ENCODE measurements at places on chromosomes 2 and 18. TPM values are rescaled to one million over a fixed set of nuclear protein-coding genes. Genes with fewer than 3 reads are reported as not detected.

GRCh38 chr2:44616667-44617155, 255.0 kb downstream of the CAMKMT start:
- no peak overlapping the region for H3K27ac ChIP-seq
- no peaks in the 10 kb centered on the region for H3K4me1 ChIP-seq
- H3K4me3 ChIP-seq, result no peak overlapping the region
- no peaks in the 10 kb centered on the region for H3K27me3 ChIP-seq

Gene CD8B2
- 0.09 TPM for total RNA-seq

GRCh38 chr2:189092936-189093335, 86.6 kb downstream of the COL5A2 start:
- peaks cover 19% of the 10 kb centered on the region for H3K4me1 ChIP-seq
- no peak for DNase-seq
- H3K27me3 ChIP-seq, result no peaks in the 10 kb centered on the region

- H3K4me1 ChIP-seq, result 0 out of 2 replicates have a peak, but pooled peaks cover 5% of the 10 kb centered on the region
- H3K27me3 ChIP-seq, result no peaks in the 10 kb centered on the region
- no peak for DNase-seq
- H3K36me3 ChIP-seq, result no peaks in the 10 kb centered on the region
Observed at GRCh38 chr2:45774688-45775244, 123.3 kb downstream of the PRKCE start.

DNA sequence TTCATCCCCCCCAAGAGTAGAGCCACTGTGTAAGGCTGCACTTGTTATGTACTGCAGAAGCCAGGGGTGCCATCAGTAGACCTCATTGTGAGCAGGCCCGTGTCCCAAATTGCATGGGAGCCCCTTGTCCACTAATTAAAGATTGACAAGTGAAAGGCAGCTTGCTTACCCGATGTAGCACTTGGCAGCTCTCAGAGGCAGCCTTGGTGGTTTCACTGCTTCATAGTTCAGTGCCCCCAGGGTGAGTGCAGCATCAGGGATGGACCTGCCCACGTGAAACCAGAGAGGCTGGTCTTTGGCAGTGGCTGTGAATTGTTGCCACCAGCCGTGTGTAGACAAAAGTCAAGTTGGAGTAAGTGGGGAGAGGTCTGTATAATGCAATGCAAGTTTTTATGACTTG, 13.3 kb downstream of the TUBB6 start:
- H3K27me3 ChIP-seq, result no peaks in the 10 kb centered on the region
- H3K4me1 ChIP-seq, result no peaks in the 10 kb centered on the region
- H3K27ac ChIP-seq, result no peak overlapping the region
- no peak overlapping the region for H3K4me3 ChIP-seq
- H3K36me3 ChIP-seq, result peaks cover 8% of the 10 kb centered on the region

DNA sequence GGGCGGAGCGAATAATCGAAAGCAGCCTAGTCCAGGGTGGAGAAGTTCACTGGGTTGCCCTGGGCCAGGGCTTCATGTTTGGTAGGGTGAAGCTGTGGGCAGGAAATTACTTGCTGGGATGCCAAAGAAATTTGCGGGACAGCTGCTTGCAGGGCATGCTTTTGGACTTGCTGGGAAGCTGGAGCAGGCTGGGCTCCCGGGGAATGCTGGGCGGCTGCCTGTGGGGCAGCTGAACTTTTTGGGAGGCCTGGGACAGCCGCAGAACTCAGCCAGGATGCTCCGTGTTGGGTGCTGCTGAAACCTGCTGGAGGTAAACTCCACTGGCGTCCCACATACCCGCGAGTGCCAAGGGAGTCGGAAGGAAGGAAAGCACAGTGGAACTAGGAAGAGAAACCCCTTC, 31.9 kb downstream of the ASB1 start:
- DNase-seq, result no peak
- H3K27ac ChIP-seq, result no peak overlapping the region
- no peak overlapping the region for H3K4me3 ChIP-seq
- H3K4me1 ChIP-seq, result no peaks in the 10 kb centered on the region

Gene NIF3L1
- 40.7 TPM for total RNA-seq

DNA sequence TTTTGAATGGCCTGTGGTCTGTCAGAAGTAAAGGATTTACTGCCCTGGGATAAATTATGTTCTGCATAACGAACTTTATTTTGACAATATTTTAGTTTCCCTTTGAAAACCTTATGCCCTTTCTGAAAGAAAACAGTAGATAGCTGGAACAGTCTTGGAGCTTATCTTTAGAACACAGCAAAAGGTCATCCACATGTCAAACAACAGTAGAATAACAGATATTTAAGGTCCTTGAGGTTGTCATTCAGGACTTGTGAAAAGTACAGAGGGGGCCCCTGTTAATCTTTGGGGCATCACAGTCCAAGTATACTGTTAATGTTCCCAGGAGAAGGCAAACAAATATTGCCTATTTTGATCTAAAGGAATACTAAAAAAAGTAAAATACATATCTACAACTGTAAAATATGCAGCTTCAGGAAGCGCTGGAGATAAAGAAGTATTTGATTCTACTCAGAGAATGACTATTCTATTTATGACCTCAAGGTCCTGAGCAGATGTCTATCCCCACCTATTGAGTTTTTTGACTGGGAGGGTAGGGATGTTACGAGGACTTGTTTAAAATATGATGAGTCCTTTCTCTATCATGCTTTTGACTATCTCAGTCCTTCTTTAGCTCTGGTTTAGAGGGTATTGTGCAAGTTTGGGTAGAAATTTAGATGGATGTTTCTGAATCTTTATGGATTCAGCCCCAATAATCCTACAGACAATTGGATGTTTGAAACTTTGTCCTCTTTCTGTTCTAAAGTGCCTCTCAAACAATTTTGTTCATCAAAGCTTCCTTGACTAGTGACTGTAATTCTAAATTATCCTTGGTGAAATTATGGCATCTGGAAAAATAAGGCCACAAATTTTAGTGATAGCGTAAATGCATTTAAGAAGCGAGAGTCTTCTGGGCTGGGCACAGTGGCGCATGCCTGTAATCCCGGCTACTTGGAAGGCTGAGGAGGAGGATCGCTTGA, 25.1 kb upstream of the TMEM214 start:
- no peak overlapping the region for H3K27ac ChIP-seq
- no peak overlapping the region for H3K4me3 ChIP-seq
- no peaks in the 10 kb centered on the region for H3K36me3 ChIP-seq

- no peak overlapping the region for H3K27ac ChIP-seq
- no peak overlapping the region for H3K4me3 ChIP-seq
- H3K4me1 ChIP-seq, result no peaks in the 10 kb centered on the region
Observed at GRCh38 chr18:46035696-46036680, 36.1 kb downstream of the PSTPIP2 start.

DNA sequence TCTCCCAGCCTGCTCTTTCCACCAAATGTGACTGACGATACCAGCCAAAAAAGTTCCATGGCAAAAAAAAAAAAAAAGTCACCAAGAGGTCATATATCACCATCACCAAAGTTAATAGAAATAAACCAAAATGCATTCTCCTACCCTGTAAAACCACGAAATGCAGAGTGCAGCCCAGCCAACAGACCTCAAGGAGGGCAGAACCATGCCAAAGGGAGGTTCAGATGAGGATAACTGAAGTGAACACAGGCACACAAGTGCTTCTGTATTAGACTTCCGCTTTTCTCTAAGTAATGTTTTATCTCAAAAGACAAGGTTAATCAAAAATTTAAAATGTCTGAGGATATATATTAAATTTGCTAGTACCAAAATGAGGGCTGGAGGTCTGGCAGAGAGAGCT, 5.5 kb downstream of the SERPINE2 start:
- DNase-seq, result no peak
- no peak overlapping the region for H3K27ac ChIP-seq
- H3K36me3 ChIP-seq, result no peaks in the 10 kb centered on the region
- peaks cover 3% of the 10 kb centered on the region for H3K27me3 ChIP-seq
- H3K4me3 ChIP-seq, result no peak overlapping the region
- H3K4me1 ChIP-seq, result peaks cover 7% of the 10 kb centered on the region

Gene IL36A
- total RNA-seq, result not detected

DNA sequence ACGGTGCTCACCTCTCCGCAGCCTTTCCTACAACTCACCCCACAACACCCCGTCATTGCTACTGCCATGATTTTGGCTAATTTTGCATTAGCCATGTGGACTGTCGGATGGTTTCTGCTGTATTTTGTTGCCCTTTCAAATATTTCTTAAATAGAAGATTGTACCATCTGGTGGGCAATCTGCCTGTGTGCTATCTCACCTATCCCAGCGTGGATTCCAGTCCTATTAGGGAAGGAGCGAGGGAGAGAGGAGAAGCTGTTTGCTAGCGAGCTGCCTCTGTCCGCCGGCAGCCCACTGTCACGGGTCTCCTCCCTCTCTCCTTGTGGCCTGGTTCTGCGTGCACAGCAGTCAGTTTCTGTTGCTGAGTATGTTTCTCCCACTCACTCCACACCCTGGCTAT, 336.2 kb downstream of the TXNL1 start:
- H3K36me3 ChIP-seq, result no peaks in the 10 kb centered on the region
- H3K27ac ChIP-seq, result no peak overlapping the region

Gene CYP26B1
- 1.7 TPM for total RNA-seq

DNA sequence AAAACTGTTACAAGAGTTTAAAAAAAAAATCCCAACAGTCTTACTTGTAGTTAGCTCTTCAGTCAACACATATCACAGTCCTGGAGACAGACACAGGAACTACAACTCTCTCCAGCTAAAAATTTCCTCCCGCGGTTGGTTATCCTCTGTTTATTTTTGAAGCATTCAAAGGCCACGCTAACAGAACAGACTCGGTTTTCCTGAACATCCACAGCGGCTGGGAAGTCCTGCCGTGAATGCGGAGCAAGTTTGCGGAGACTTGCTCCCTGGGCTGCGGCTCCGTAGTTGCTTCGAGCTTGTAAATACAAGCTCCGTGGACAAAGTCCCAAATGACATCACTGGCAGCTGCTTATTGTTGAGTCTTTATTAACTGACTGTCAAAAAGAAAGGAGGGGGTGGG, at the start of gene NCKAP5:
NCKAP5 (minus strand) TSS at position 292 of the 400 bp plus-strand sequence. CDS start 50,937 bp downstream, outside the sequence.
- peak within 1 kb of the TSS; percentile 61 for H3K27ac ChIP-seq
- no peaks in the 10 kb centered on the region for H3K27me3 ChIP-seq
- peaks cover 19% of the 10 kb centered on the region for H3K4me1 ChIP-seq
- peak within 1 kb of the TSS; percentile 18 for H3K4me3 ChIP-seq
- DNase-seq, result peak; percentile 67
- no peaks in the 10 kb centered on the region for H3K36me3 ChIP-seq

Gene ACADL
- not detected for total RNA-seq

DNA sequence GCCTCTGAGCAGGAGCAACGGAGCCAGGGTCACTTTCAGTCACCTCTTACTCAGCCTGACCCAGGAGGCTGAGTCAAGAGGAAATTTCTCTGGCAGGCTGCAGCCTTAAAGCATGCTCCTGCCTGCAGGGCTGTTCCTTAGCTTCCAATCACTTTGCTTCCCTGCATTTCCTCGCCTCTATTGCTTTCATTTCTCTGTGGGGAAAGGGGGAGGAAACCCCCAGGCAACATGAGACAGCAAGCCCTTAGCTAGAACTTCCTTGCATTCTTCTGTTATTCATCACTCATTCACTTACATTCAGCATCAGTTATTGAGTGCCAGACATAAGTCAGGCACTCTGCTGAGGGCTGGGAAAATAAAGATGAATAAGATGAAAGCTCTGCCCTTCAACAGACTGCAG, 13.0 kb downstream of the XDH start:
- no peaks in the 10 kb centered on the region for H3K27me3 ChIP-seq
- H3K27ac ChIP-seq, result no peak overlapping the region
- DNase-seq, result no peak
- H3K36me3 ChIP-seq, result no peaks in the 10 kb centered on the region

- no peak overlapping the region for H3K27ac ChIP-seq
- H3K4me3 ChIP-seq, result no peak overlapping the region
- no peaks in the 10 kb centered on the region for H3K36me3 ChIP-seq
- H3K27me3 ChIP-seq, result no peaks in the 10 kb centered on the region
- no peak for DNase-seq
Observed at GRCh38 chr18:45142868-45143267, 462.2 kb downstream of the SETBP1 start.

DNA sequence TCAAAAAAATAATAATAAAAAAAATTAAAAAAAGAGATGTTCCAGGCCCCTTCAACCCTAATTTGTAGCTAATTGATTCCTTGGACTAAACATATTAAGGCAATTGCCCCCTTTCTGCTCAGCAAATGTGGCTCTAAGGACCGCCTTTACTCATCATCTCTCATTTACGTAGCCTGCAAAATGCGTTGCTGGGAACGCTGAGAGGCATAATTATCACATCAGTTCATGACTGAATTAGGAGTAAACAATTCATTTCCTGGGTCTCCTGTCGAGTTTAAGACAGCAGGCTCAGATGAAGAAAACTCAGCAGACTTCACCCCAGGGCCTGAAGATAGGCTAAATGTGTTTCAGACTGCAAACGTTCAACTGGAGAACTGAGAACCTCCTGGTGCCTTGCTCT, 413.5 kb downstream of the NBAS start:
- no peak overlapping the region for H3K4me3 ChIP-seq
- H3K36me3 ChIP-seq, result no peaks in the 10 kb centered on the region
- no peak overlapping the region for H3K27ac ChIP-seq
- 0 out of 2 replicates have a peak, but pooled peaks cover 5% of the 10 kb centered on the region for H3K4me1 ChIP-seq
- no peak for DNase-seq
- no peaks in the 10 kb centered on the region for H3K27me3 ChIP-seq

DNA sequence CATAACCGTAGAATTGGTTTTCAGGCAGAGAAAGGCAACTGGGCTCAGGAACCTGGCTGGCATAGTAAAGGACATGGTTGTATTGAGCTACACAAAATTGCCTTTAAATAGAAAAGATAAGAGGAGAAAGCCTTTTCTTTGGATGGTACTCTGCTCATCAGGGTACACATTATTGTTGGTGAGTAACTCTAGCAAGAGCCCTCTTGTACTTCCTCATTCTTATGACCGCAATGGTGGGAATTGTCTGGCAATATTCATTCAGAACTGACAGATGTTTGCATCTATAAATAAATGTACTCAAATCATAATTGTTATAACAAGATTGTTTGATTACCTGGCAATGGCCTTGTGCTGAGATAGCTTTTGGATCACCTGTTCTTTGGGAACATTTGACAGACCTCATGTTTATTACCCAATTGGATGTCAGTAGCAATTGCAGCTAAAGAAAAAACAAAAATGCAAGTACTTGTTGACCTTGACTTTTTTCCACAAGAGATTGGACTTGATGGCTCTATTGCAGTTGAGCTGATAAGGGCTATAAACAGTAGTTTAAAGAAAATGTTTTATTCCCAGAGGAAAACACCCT, 43.9 kb downstream of the MEIS1 start:
- no peaks in the 10 kb centered on the region for H3K36me3 ChIP-seq
- H3K4me1 ChIP-seq, result 0 out of 2 replicates have a peak, but pooled peaks cover 3% of the 10 kb centered on the region
- DNase-seq, result no peak
- H3K27ac ChIP-seq, result no peak overlapping the region
- H3K27me3 ChIP-seq, result no peaks in the 10 kb centered on the region
- no peak overlapping the region for H3K4me3 ChIP-seq

Gene CCDC121
- 4.7 TPM for total RNA-seq

Gene PSMA8
- not detected for total RNA-seq

Gene GPR45
- total RNA-seq, result not detected

DNA sequence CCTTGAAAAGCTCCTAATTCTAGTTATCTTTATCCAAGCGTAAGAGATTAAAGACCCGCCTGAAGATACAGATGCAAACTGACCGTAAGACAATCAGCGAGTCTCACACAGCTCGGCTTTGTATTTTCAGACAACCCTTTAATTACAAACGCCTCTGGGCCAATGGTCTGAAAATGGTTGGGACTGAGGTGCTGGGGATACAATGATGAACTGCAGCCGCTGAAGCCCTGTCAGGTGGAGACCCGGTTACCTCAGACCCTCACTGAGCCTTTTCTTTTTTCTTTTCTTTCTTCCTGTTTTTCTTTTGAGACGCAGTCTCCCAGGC, 715 bp upstream of the CFAP36 start:
- no peak for DNase-seq
- H3K27me3 ChIP-seq, result no peaks in the 10 kb centered on the region
- no peaks in the 10 kb centered on the region for H3K36me3 ChIP-seq
- no peaks in the 10 kb centered on the region for H3K4me1 ChIP-seq

Gene NAT8
- total RNA-seq, result not detected

All from Caco-2 (cell line).